ENCODE measurements at places on chromosomes 3 and 15.

- DNase-seq: no peak
Observed at GRCh38 chr15:61697796-61698195, 362.5 kb downstream of the VPS13C start.

DNA sequence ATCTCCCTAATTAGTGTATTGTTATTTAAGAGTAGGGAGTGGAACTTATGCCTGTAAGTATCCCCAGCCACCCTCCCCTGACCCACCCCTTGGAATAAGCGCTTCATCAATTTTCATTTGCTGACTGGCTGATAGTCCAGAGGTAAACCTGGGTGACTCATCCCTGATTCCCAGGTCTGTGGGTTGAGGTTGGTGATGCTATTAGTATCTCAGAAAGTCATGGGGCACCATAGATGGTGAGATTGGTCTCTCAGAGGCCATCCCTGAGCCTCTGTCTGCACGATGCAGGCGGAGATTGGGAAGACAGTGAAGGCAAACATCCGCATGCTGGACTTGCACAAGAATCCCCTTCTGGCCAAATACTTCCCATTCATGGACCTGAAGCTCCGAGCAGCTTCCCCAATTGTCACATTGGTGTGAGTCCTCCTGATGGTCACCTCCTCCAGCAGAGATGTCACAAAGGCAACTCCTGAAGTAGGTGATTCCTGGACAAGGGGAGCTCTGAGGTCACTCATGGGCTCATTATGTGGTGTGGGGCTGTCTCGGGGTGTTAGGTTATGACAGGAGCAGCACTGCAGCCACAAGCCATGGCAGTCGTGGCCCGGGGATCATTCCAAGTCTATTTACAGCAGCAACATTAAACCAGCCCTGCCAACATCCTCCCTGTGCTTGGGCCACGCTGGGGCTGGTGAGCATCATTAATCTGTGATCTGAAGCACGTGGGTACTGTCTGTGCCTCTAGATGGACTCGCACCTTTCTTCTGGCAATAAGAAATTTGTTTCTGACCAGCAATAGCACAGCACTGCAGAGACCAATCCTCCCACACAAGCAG is 6.8 kb upstream of the TXNRD3 start:
- DNase-seq: no peak

- DNase-seq: no peak
Observed at GRCh38 chr3:67048715-67049074, 50.6 kb downstream of the KBTBD8 start.

GRCh38 chr3:75814797-75815196 is 29.4 kb upstream of the ZNF717 start:
- DNase-seq: no peak

GRCh38 chr15:66942649-66943390 is 122.6 kb upstream of the SMAD3 start:
- DNase-seq: no peak

DNA sequence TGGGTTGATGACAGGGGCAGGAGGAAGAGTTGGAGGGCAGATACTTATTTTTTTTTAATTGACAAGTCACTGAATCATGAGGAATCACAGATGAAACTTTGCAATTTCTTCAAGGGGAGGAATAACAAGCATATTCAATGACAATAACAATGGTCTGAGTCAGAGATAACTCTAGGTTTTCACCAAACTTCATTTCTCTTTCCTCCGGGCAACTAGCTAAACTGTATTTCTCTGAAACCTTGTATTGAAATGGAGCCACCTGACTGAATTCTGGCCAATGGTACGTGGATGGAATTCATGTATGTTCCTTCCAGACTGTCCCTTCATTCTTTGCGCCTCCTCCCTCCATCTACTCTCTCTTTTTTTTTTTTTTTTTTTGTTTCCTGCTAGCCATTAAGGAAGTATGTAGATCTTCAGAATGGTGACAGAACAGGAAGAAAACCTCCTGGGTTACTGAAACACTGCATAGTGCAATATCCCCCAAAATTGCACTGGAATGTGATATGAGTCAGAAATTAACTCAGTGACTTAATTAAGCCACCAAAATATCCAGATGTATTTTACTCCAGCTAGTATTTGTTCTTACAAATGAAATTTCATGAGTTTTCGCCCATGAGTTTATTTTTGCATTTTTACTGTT is 495.4 kb downstream of the OTOL1 start:
- no peak for DNase-seq

DNA sequence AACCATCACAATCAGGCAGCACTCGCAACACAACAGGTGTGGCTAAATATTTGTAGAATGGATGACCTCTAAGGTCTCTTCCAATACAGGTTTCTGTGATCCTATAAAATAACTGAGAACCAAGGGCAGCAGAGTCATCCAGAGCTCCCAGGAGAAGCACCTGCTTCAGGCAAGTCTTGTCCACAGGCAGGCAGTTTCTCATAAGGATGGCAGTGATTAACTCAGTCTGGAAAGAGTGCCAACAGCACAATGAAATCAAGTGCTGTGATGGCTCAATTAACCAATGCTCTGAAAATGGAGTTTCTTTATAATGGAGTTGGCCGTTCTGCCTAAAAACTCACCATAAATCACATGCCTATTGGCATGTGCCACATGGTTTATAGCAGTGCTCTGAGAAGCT is 70.8 kb downstream of the HOMER2 start:
- DNase-seq: no peak

DNA sequence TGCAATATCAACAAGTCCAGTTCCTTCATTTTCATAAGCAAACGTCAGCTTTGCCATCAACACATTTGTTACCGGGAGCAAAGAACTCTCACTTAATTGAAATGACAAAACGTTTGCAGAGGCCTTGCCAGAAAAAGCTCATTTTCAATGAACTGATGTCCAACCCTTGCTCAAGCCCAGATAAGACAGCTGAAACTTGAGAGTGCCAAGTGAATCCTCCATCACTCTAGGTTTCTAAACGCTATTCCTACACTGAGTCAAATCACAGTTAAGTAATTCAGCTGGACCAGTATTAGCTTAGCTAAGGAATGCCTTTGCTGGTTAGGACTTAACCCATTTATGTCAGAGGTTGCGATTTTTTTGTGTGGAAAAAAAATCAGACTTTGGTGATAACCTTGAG is 11.5 kb downstream of the CHSY1 start:
- DNase-seq: no peak

GRCh38 chr3:11328196-11328945 is 56.2 kb downstream of the ATG7 start:
- no peak for DNase-seq

DNA sequence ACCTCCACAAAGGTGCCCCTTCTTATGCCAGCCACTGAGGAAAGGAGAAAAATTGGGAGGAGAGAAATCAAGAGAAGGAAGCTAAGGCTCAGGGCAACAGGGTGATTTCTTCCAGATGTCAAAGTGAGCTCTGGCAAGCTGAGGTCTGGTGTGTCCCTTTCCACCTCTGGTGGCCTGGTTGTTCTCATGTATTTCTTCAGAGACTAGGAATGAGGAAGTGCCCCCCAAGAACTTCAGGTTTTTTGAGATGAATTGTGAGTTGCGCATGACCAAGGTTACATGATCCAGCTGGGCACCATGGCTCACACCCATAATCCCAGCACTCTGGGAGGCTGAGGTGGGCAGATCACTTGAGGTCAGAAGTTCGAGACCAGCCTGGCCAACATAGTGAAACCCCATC is 5.6 kb downstream of the RAB6B start:
- DNase-seq: no peak

GRCh38 chr15:74322558-74323180 is 44.8 kb downstream of the CYP11A1 start:
- peak; percentile 37 for DNase-seq

DNA sequence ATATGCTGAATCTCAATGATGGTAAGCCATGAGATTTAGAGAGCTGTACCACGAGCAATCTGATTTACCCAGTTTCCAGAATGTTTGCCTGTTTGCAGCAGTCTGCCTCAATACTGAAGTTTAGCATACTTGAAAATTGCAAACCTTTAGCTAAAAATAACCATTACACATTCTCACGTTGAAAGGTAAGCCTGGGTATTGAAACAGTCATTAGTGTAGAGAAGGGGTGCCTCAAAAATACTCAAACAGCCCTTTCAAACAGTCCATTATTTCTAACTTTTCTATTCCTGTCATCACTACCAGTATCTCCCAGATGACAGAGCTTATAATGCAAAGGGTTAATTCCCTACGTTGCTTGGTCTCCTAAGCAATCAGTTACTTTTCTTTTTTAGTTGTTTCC is 111.8 kb upstream of the MBNL1 start:
- DNase-seq: no peak

DNA sequence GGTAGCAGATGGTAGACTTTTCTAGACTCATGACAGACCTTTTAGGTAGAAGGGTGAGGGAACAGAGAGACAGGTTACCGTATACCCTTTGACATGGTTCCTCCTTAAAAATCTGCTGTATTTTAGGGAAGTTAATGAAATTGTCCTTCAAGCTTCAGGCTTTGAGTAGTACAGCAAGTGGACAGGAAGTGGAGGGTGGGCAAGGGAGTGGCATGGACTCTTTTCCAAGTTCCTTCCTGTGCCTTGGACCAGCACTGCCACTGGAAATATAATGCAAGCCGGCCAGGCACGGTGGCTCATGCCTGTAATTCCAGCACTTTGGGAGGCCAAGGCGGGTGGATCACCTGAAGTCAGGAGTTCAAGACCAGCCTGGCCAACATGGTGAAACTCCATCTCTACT is 156.1 kb upstream of the LRRFIP2 start:
- DNase-seq: no peak

DNA sequence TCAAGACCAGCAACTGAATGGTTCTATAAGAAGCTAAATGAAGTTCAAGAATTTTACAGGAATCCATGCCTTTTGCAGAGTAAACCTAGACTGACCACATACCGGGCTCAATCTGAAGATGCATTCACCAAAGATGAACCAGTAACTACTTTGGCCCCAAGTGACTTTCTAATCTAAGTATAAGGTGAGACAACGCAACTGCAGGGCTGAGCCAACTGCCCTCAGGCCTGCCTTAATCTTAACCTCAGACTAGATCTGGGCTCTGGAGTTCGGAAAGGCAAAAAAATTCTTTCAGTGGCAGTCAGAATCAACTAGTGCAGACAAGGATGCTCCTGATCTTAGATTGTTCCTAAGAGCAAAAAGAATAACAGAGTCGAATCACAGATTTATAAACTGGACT is 48.3 kb downstream of the EXD1 start:
- DNase-seq: no peak

DNA sequence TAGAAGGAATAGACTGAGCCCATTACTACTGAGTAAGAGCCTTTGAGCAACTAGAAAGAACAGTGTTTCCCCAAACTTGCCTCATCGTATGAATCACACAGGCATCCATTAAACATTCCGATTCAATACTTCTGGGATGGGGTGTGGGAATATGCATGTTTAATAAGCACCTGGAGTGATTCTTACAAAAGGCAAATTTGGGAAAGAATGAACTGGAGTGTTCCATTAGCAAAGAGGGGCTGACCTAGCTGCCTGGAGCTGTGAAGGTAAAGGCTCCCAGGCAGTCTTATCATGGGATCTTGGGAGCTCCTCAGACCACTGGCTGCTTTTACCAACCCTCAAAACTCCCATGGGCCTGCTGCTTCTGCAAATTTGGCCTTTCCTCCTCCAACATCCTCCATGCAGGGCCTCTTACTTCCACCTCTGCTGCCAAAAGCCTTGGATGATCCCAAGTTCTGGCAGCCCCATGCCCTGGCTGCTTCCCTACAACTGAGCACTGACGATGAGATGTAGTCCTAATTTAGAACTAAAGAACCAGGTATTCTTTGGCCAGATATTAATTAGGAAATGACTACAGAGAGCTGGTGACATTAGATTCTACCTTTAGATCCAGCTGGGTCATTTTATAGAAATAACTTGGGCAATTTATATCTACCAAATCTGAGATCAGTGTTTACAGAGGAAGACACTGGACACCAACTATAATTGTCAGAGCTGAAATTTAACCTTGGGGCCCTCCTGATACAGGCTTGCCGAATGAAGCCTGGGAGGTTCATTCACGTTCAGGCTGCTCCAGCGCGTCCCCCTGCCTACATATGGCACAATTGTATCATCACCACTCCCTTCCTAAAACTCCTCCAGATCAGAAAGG is 11.2 kb upstream of the HOMER2 start:
- DNase-seq: no peak

DNA sequence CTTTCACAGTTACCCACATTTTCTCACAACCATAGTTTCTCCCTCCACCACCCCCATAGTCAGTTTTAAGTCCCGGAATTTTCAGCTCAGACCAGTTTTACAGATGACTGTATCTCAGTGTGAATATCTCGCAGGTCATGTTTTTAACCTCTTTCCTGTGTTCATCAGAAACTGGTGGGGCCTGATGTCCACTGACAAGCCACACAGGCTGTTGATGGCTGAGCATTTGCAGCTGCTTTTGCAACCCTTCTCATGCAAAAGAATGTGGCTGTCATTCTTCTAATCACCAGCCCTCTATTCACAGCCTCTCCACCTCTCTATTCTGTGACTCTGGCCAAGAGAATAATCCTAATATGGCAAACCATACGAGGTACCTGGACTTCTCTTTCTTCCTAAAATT is 8.5 kb downstream of the GYG1 start:
- no peak for DNase-seq

DNA sequence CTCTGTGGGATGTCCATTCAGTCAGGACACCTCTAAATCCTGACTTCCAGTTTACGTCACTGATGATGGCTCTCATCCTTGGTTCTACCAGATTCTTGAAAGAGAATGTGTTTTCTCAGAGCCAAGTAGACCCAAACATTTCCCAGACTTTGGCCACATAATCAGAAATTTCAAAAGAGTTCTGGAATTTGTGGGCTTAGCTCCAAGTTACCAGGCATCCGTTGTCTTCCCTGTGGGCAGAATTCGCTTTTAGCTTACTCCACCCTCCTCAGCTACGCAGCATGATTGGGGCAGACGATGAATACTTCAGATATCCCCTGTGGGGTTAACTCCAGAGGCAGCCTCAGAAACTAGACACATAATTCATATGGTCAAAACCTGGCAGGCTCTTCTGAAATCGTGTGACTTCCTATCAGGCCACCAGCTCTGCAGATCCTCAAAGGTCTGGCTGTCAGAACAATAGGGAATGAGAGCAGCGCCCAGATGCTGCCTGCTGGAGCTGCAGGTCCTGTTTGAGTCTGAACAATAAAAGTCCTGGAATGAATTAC is 30.6 kb downstream of the CRTC3 start:
- no peak for DNase-seq

DNA sequence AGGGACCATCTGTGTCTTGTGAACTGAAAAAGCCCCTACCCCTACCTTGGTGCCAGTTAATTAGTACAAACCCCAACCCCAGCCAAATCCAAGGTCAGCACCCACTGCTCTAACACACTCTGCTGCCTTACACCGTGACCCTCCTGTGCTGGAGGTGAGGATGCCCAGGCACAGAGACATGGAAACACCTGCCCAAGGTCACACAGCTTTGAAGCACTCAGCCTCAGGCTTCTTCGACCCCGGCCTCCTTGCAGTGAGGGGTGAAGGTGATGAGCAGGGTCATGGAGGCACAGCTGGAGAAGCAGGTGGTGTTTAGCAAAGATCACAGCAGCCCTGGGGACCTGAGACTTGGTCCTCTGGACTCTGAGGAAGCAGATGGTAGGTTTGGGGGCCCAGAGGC is 39.0 kb upstream of the SLC6A6 start:
- no peak for DNase-seq

- DNase-seq: no peak
Observed at GRCh38 chr3:32262201-32262600, 23.7 kb downstream of the CMTM8 start.
